GM12892 (cell line): ENCODE measurements at places on chromosomes 13 and 19.

GRCh38 chr13:110820322-110820721, 94.5 kb downstream of the ANKRD10 start:
- DNase-seq: no peak

GRCh38 chr13:100357764-100358163, 230.8 kb downstream of the GGACT start:
- DNase-seq: no peak

- no peak for DNase-seq
These were observed 119.7 kb downstream of the PTPRS start for GRCh38 chr19:5220866-5221265.

DNA sequence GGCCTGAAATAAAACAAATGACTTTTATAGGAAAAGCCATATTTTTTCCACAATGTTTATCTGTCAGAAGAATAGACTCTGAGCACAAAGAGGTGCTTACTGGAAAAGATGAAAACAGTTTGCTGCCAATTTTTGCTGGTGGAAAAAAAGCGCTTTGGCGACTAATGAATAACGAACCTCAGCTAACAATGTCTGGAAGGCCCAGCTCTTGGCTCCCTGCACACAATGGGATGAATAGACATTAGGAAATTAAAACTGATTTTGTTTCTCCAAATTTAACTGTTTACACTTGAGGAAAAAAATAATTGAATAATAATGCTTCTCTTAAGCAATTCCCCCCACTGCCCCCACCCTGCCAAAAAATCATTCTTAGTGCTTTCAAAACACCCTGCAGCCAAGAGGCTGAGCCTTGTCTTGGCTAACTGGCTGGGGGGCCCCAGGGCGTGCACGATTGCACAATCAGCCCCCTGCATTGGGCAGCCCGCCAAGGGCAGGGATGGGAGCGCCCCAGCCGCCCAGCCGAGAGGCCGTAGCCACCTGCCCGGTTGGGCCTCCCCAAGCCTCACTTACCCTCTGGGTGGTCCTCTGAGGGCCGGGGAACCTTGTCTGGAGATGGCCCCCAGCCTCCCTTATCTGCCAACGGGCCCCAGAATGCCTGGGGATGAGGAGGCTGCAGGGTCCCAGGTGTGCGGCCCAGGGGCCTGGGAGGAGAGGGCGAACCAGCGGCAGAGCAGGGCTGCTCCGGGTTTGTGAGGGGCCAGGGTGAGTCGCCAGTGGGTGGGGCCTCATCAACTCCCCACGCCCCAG, 16.8 kb downstream of the CEBPG start:
- no peak for DNase-seq

GRCh38 chr13:26980099-26981031, 191.2 kb downstream of the USP12 start:
- no peak for DNase-seq

GRCh38 chr13:21688056-21688455, 17.2 kb downstream of the FGF9 start:
- no peak for DNase-seq

GRCh38 chr13:46288570-46289259, 77.0 kb downstream of the LRRC63 start:
- DNase-seq: peak; percentile 17

- no peak for DNase-seq
These were observed 322.7 kb downstream of the SUCLA2 start for GRCh38 chr13:47678201-47678968.

- DNase-seq: no peak
These were observed 3.6 kb downstream of the SIGLEC11 start for GRCh38 chr19:49957262-49957915.

DNA sequence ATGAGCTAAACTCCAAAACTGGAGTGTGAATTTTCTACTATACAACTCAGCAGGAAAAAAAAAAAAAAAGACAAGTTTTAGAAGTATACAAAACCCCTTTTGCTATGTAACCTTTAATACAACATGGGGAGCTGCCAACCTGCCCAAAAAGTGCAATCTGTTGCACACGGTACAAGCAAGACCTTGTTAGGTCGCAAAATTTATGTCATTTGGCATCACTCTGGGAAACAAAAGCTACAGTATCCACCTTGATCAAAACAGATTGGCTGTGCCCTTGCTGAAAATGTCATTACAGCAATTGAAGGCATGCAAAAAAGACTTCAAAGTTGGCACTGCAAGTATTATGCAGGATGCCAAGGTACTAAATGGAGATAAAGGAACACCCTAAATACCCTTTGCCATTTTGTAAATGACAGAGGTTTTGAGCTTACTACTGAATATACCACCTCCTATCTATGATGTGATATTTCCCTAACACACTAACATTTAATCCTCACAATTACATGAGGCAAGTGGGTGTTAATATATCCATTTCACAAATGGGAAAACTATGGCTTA, 150.1 kb downstream of the TBC1D4 start:
- no peak for DNase-seq

- no peak for DNase-seq
These were observed 3.6 kb downstream of the IFT88 start for GRCh38 chr13:20570517-20570916.

GRCh38 chr19:39379865-39380396, 11.0 kb downstream of the PAF1 start:
- no peak for DNase-seq

GRCh38 chr19:12641456-12641855, 25.1 kb downstream of the MAN2B1 start:
- DNase-seq: no peak

- no peak for DNase-seq
These were observed 8.8 kb downstream of the PRR22 start for GRCh38 chr19:5775668-5776309.

GRCh38 chr19:35618857-35619256, 6.3 kb downstream of the HAUS5 start:
- DNase-seq: no peak
